ENCODE measurements at places on chromosomes 3 and 15. TPM values are rescaled to one million over a fixed set of nuclear protein-coding genes. Genes with fewer than 3 reads are reported as not detected.

- no peak overlapping the region for H3K27ac ChIP-seq
- H3K27me3 ChIP-seq: no peaks in the 10 kb centered on the region
- no peak for DNase-seq
- no peaks in the 10 kb centered on the region for H3K4me1 ChIP-seq
Observed at GRCh38 chr3:127342735-127343134, 54.9 kb upstream of the PRR20G start.

- H3K36me3 ChIP-seq: no peaks in the 10 kb centered on the region
- no peak overlapping the region for H3K27ac ChIP-seq
- DNase-seq: no peak
- H3K27me3 ChIP-seq: no peaks in the 10 kb centered on the region
- no peak overlapping the region for H3K4me3 ChIP-seq
Observed at GRCh38 chr15:68307131-68307928, 29.8 kb downstream of the FEM1B start.

DNA sequence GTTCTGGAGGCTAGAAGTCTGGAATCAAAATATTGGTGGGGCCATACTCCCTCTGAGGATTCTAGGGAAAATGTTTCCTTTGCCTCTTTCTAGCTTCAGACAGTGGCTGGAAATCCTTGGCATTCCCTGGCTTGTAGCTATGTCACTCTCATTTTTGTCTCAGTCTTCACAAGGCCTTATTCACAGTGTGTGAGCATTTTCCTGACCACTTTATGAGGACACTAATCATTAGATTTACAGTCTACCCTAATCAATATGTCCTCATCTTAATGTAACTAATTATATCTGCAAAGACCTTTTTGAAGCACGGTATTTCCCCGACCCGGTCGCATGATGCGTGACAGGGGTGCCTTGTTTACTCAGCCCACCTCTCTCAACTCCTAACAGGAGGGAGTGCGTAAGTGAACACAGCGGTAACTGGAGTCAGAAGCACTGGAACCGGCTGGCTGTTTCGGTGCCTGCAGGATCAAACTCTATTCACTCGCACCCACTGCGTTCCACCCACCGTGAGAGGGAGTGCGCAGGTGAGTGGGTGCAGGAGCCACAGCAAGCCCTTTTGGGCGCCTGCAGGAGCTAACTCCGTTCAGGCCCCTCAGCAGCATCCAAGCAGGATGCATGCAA is 155.0 kb downstream of the EPHA3 start:
- no peak overlapping the region for H3K27ac ChIP-seq
- H3K36me3 ChIP-seq: no peaks in the 10 kb centered on the region
- DNase-seq: no peak
- H3K4me3 ChIP-seq: no peak overlapping the region
- H3K27me3 ChIP-seq: no peaks in the 10 kb centered on the region

DNA sequence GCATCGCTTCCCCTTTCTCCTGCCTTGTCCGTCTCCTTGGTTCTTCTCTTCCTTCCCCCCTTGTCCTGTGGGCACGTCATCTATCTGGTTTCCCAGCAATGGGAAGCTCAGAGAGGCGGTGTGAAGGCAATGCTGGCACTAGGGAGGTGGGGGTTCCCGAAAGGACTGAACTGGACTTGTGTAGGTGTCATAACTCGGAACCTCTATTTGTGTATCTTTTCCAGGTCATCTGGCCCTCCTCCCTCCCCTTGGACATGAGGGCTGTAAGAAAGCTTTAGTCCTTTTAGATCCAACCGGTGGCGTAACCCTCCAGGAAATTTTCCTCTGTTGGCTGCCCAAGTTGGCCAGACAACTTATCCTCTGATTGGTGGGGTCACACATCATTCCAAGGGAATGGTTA is 231.5 kb upstream of the TLE3 start:
- no peak overlapping the region for H3K4me3 ChIP-seq
- H3K27me3 ChIP-seq: no peaks in the 10 kb centered on the region
- H3K27ac ChIP-seq: no peak overlapping the region
- H3K4me1 ChIP-seq: peaks cover 34% of the 10 kb centered on the region
- H3K36me3 ChIP-seq: no peaks in the 10 kb centered on the region

GRCh38 chr3:150296123-150296735 is 111.9 kb upstream of the TSC22D2 start:
- H3K4me1 ChIP-seq: no peaks in the 10 kb centered on the region
- no peak overlapping the region for H3K27ac ChIP-seq
- H3K36me3 ChIP-seq: no peaks in the 10 kb centered on the region
- no peak overlapping the region for H3K4me3 ChIP-seq
- DNase-seq: no peak

DNA sequence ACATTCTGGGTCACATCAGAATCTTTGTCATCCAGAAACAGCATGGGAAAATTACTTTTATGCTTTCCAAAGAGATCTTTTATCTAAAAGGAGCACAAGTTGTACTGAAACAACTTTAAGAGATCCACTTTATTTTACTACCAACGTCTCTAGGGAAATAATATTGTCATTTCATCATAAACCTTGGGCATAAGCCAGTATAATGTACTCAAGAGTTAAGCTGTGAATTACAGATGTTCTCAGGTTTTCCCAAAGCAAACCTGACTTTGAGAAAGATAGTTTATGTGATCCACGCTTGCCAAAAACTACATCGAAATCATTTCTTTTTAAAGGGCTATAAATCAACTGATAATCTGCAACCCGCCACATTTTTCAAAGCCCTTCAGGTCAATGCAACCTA is 124.1 kb upstream of the CRBN start:
- H3K4me1 ChIP-seq: no peaks in the 10 kb centered on the region
- no peaks in the 10 kb centered on the region for H3K36me3 ChIP-seq
- no peak for DNase-seq
- H3K27me3 ChIP-seq: no peaks in the 10 kb centered on the region

Gene SKOR1
- 0.98 TPM for total RNA-seq

GRCh38 chr3:30858894-30859389 is 35.5 kb downstream of the GADL1 start:
- H3K4me1 ChIP-seq: peaks cover 9% of the 10 kb centered on the region
- H3K36me3 ChIP-seq: no peaks in the 10 kb centered on the region
- no peaks in the 10 kb centered on the region for H3K27me3 ChIP-seq
- no peak overlapping the region for H3K27ac ChIP-seq
- no peak for DNase-seq

Gene NAALADL2
- total RNA-seq: 16.7 TPM

Gene CCR5
- 0.90 TPM for total RNA-seq

Gene OXTR
- total RNA-seq: 0.30 TPM

DNA sequence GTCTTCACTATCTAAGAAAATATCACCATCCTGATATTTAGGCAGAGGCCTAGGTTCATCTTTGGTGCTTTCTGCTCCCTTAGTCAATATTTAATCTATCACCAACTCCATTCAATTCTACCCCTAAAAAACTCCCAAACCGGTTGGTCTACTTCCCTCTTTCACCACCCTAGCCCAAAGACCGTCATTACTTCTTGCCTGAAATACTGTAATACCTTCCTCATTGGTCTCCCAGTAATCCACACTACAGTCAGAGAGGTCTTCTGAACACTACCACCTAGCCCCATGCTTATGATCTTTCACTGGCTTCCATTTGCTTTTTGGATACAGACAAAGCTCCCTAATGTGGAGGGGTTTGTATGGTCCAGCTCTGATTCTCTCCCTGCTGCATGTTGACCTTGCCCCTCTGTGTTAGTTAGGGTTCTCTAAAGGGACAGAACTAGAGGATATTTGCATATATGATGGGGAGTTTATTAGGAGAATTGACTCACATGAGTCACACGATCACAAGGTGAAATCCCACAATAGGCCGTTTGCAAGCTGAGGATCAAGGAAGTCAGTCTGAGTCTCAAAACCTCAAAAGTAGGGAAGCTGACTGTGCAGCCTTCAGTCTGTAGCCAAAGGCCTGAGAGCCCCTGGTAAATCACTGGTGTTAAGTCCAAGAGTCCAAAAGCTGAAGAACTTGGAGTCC is 36.4 kb upstream of the ATP2C1 start:
- H3K4me1 ChIP-seq: no peaks in the 10 kb centered on the region
- no peaks in the 10 kb centered on the region for H3K27me3 ChIP-seq
- no peaks in the 10 kb centered on the region for H3K36me3 ChIP-seq
- H3K27ac ChIP-seq: no peak overlapping the region
- no peak for DNase-seq
- no peak overlapping the region for H3K4me3 ChIP-seq

- DNase-seq: no peak
- H3K27ac ChIP-seq: no peak overlapping the region
- H3K4me1 ChIP-seq: no peaks in the 10 kb centered on the region
- H3K36me3 ChIP-seq: no peaks in the 10 kb centered on the region
- H3K27me3 ChIP-seq: no peaks in the 10 kb centered on the region
Observed at GRCh38 chr3:185316740-185317412, 46.1 kb upstream of the MAP3K13 start.

GRCh38 chr15:68537097-68537496 is 41.7 kb upstream of the CORO2B start:
- DNase-seq: no peak
- H3K36me3 ChIP-seq: no peaks in the 10 kb centered on the region
- no peaks in the 10 kb centered on the region for H3K27me3 ChIP-seq
- no peak overlapping the region for H3K27ac ChIP-seq
- no peak overlapping the region for H3K4me3 ChIP-seq

- no peaks in the 10 kb centered on the region for H3K36me3 ChIP-seq
- no peak overlapping the region for H3K4me3 ChIP-seq
- peak overlapping the region; percentile 65 for H3K27ac ChIP-seq
Observed at GRCh38 chr3:107965136-107965655, 125.6 kb downstream of the CD47 start.

GRCh38 chr15:49830391-49830790 is 209.5 kb downstream of the DTWD1 start:
- DNase-seq: no peak
- no peak overlapping the region for H3K4me3 ChIP-seq
- no peak overlapping the region for H3K27ac ChIP-seq
- no peaks in the 10 kb centered on the region for H3K36me3 ChIP-seq

DNA sequence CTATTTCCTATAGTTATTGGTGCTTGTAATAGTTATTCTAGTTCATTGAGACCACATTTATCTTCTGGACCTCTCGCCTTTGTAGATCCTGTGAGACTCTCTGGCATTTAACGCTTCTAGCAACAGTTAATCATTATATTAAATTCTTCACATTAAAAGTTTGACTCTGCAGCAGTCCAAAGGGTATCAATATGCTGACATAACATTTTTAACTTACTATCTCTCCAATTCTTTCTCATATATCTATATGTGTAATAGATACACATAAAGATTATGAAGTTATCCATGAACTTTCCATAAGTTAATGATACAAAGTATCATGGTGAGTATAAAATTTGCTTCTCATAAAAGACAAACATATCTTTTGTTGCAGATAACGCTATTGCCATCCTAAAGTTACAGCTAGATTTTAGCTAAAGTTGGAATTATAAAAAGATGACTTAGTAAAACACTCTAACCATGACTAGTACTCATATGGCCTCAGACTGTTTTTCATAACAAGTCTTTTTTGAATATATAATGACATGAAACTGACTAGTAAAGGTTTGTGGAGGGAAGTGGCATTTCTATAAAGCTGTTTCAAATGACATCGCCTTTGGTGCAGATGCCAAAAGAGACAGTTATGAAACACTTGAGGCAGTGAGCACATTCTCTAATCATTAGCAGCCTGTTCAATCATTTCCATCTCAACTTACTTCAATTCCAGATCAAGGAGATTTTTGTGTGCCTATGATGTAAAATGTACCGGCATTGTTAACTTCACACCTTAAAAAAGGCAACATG is 379.3 kb upstream of the CBLB start:
- H3K27ac ChIP-seq: no peak overlapping the region
- H3K4me3 ChIP-seq: no peak overlapping the region
- H3K27me3 ChIP-seq: no peaks in the 10 kb centered on the region
- H3K36me3 ChIP-seq: no peaks in the 10 kb centered on the region
- H3K4me1 ChIP-seq: no peaks in the 10 kb centered on the region
